ENCODE measurements at places on chromosomes 3 and 15. TPM values are rescaled to one million over a fixed set of nuclear protein-coding genes. Genes with fewer than 3 reads are reported as not detected.
A peak's percentile ranks its signal among the peaks of the same experiment; 100 is the strongest.

DNA sequence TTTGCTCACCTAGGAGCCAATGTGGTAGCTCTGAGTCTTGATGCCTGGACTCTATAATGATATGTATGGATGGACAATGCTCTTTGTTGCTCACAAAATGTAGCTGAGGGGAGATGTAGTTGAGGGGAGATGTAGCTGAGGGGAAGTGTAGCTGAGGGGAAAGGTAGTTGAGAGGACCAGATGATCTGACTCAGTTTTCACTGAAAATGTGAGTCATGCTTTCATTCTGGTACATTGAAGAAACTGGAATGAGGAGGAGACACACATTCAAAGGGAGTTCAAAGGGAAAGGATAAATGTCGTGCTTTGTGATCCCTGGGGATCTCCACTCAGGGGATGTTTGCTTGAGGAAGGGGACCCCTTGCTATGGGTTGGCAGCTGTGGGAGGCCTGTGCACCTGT, 302.9 kb upstream of the TRIM42 start:
- no peak for DNase-seq

DNA sequence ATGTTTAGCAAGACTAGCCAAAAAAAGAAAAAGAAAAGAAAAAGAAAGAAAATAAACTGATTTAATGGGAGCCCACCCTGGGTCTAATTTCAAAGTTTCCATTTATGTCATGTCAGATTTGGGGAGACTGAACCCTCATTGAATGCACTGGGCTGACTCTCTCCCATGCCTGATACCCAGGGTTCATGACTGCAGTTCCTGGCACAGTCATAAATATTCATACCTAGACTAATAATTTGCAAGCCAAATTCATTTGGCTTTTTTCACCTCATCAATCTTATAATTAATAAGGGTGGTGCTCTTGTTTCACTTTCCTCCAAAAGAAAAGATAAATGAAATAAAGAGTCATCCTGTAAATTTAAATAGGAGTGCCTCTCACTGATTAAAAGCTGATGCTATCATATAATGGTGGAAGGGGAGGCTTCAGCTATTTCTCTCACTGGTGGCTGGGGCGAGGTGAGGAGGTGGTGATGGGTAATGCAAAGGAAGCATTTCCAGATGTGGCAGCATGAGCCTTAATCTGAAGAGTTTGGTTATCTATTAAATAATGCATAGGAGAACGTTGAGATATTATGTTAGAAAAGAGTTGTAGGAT, 224.5 kb downstream of the MEIS2 start:
- no peak for DNase-seq

DNA sequence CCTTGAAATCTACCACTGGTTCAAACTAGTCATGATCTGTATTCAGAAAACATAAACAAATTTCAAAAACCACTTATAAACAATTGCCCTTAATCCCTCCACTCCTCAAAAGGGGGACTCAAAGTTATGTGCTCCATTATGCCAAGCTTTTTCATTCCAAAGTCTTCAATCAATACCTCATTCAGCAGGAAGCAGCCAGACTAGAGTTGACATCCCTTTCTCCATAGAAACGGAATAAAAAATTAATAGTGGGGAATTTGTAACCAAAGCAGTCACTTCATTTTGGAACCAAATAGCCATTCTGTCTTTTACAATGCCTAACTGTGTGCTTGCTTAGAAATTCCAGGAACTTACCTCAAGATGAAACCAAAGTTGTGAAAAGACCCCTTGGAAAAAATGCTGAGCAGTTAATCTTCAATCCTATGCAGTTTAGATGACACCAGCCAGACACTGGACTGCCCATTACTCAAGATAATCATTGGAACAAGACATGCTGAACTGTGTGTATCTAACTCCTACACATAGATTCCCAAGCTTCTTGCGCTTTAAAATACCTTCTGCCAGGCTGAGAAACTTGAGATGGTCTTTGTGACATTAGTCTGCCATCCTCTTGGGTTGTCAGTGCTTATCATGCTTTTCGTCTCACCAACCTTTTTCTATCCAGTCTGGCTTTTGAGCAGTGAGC, 406.2 kb downstream of the PLOD2 start:
- DNase-seq = no peak

Gene DET1
- 7.7 TPM for polyA plus RNA-seq

Gene SLC33A1
- 23.0 TPM for polyA plus RNA-seq

Gene TMEM207
- not detected for polyA plus RNA-seq

- DNase-seq = no peak
These were observed 23.4 kb upstream of the TLE3 start for GRCh38 chr15:70120958-70121623.

DNA sequence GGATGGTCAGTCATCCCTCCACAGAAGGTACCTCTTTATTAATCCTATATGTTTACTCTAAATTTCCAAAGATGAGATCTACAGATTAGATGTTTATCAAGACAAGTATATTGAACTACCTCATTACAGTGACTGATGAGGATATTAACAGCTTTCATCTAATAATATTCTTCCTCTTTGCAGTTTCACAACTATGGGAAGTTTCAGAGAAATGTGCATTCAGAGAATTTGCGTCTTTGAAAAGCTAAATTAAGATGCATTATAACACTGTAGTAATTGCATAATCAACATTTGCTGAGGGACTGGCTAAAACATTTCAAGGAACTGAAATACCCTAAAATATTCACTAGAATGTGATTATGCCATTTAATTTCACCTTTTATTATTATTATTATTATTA, 46.7 kb downstream of the MCF2L2 start:
- DNase-seq = no peak

DNA sequence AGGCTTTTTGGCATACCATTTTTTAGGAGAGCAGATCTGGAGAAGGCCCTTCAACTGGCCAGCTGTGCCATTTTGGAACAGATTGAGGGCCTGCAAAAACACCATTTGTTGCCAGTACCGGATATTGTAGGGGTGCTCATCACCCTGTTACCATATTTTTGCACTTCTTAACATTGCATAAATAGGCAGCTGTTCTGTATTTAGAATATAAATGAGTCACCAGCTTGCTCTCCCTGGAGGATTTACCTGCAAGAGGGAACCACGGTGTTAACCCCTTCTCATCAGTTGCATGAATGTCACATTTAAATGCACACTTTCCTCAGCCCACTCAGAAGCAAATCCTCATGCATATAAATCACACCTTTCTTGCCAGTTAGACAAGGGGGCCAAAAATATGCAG, 435.6 kb downstream of the ROBO2 start:
- DNase-seq = no peak

DNA sequence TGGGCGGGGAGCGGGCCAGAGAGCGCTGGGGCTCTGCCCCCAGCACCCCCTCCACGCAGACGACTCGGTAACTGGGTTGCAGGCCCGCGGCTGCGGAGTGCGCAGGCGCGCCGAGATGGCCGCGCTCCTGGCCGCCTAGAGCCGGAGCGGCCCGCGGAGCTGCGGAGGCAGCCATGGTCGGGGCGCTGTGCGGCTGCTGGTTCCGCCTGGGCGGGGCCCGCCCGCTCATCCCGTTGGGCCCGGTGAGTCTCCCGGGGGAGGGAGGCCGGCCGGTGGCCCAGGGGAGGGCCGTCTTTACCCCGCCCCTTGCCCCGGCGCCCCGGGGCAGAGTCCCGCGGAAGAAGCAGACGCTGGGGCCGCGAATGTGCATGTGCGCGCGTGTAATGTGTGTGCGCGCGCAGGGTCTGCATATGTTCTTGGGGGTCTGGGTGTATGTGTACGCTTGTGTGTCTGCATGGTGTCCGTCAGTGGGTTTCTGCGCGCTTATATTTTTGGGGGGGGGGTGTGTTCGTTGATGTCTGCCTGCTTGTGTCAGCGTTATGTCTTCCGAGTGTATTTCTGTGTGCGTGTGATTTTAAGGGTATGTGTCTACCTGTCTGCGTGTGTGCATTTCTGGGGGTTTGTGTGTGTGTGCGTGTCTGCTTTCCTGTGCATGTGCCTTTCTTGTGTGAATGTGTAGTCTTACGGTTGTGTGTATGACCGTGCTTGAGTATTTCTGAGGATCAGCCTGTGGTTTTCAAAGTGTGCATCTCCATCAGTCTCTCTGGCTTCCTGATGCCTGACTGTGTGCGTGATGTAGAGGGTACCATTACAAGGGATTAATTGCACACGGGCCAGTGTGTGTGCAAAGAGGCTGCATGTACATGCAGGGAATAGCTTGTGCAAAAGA, at the start of gene ABHD14A:
TSS of gene ABHD14A (plus strand) at position 102 of the 889 bp plus-strand sequence. CDS start at position 174, 72 bp downstream.
- no peak for DNase-seq

DNA sequence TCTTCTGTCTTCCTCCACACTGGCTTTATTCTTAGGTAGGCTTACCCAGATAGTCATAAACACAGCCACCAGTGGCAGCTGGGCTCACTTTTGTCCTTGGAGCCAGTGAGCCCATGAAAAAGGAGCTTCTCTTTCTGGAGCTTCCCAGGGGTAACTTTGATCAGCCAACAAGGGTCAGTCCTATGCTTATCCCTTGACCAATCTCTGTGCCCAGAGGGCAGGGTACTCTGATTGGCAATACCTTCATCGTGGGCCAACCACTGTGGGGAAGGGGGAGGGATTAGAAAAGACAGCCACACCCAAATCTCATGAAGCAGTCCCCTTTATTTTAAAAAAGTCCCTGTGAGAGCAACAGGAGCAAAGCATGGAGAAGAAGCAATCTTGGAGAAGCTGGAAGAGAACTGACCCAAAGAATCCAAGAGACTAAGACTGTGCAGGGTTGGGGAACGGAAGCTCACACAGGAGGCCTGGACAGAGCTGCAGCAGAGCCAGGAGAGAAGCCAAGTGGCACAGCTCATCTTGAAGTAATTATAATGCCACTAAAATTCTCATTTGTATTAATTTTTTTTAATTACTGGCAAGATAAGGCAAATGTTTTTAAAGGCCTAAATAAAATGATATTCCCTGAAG, 70.4 kb downstream of the SSUH2 start:
- DNase-seq = no peak

DNA sequence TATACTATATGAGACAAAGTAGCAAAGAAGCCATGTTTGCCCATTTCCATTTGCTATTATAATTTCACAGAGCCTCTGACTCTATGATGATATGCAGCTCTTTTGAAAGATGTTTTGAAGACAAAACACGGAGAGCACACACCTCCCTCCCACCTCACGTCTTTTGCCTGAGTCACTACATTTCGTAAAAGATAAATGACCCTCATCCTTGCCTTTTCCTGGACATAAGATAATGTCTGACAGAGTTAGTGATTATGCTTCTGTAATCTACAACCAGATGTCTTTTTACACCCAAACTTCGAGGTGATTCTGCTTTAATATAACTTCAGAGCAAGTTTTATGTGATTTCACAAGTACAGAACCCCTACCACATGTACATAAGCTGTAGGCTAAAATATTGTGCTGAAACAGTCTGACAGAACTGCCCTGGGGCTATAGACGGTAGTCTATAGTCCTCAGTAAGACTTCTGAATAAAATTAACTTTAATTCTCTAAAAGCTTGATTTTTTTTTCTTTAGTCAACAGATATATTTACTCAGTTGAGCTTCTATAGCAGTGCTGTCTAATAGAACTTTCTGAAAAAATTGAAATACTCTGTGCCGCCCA, 99.9 kb downstream of the CD200R1L start:
- no peak for DNase-seq

DNA sequence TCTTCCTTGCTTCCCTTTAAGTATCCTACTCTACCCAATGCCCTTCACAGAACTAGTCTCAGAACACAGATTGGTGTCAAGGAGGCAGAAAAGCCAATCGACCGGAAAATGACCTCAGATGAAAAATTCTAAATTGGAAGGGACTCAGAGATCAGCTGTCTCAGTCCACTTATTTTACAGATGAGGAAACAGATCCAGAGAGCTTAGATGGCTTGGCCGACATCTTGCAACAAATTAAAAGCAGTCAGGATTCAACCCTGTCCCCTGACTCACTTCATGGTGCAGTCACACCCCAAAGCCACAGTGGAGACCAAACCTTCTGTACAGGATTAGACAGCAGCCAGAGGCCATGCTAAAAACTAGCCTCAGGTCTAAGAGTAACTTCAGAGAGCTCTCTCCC, 169.3 kb upstream of the BHLHE40 start:
- DNase-seq = no peak

DNA sequence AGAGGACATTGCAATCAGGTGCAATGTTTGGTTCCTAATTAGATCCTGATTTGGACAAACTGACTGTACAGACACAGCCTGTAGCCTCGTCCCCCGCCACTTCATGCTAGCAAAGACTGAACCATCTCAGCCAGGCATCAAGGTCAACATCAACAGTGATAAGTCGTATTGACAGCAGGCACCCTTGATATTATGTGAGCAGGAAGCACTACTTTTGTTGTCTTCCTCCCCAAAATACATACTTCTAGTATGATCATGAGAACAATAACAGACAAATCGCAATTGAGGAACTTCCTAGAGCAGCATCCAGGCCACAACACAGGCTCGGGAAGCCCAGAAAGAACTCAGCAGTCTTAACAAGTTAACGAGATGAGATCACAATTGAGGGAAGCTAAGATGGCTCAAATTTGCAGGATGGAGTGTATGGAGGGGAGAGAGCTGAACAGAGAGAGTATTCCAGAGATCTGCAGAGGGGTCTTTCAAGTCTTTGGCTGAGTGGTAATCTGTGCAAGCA, 20.4 kb downstream of the TGM5 start:
- no peak for DNase-seq

GRCh38 chr3:126464494-126464893, 11.2 kb downstream of the ZXDC start:
- DNase-seq = no peak

Gene CHRNA5
- 5.2 TPM for polyA plus RNA-seq

DNA sequence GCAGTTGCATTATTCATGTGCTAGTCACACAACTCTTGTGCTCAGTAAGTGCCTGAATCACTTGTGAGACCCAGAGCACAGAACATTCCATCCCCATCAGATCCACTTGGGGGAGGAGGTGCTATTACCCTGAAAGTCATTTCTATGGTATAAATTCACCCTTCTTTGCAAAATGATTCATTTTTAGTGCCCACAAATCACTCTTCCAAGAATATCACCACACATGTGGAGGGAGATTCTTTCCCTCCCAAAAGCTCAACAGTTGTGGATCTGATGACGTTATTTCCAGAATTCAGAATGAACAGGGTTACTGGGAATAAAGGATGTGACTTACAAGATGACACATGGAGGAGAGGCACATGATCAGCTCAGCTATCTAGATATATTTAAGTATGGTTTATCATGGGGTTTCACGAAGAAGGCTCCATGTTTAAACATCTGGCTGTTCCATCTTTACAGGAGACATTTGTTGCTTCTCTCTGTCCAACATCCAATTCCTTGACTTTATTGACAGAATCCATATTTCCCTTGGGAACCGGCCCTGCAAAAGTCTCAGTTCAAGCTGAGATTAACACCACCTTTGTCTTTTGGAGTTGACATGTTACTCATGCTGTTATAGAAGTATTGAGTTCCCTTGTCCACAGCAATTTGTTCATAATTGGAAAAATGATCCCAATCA, 214.2 kb upstream of the PROK2 start:
- DNase-seq = peak; percentile 26

Gene CLSTN2
- polyA plus RNA-seq = 0.04 TPM

Gene ECT2
- 21.8 TPM for polyA plus RNA-seq

GRCh38 chr3:129343643-129344360, 65.1 kb downstream of the HMCES start:
- no peak for DNase-seq

- no peak for DNase-seq
These were observed 16.8 kb upstream of the FMN1 start for GRCh38 chr15:33211176-33211808.

Gene CD200R1
- not detected for polyA plus RNA-seq

GRCh38 chr3:169579116-169579710, 84.3 kb downstream of the MECOM start:
- no peak for DNase-seq

Gene CASR
- not detected for polyA plus RNA-seq

GRCh38 chr15:45442507-45443135, 64.3 kb upstream of the GATM start:
- DNase-seq = no peak

Gene OR4F6
- polyA plus RNA-seq = not detected

- no peak for DNase-seq
These were observed 4.8 kb upstream of the ARHGAP31 start for GRCh38 chr3:119289404-119289770.

Gene TTLL13
- 0.07 TPM for polyA plus RNA-seq
